Hematopoietic multipotent progenitor cell treated with erythropoietin and hydrocortisone succinate and interleukin-3 and kit ligand, for 8 days (in vitro differentiated cells): ENCODE measurements at places on chromosomes 11 and 22.

GRCh38 chr22:40580631-40581030 is 55.9 kb downstream of the MRTFA start:
- DNase-seq, result no peak

- DNase-seq, result no peak
Measured at GRCh38 chr11:68891351-68891948, 12.2 kb downstream of the MRPL21 start.

GRCh38 chr22:22378446-22379415 is 129.8 kb downstream of the ZNF280B start:
- no peak for DNase-seq

GRCh38 chr11:70495351-70496310 is 97.3 kb downstream of the CTTN start:
- DNase-seq, result no peak

DNA sequence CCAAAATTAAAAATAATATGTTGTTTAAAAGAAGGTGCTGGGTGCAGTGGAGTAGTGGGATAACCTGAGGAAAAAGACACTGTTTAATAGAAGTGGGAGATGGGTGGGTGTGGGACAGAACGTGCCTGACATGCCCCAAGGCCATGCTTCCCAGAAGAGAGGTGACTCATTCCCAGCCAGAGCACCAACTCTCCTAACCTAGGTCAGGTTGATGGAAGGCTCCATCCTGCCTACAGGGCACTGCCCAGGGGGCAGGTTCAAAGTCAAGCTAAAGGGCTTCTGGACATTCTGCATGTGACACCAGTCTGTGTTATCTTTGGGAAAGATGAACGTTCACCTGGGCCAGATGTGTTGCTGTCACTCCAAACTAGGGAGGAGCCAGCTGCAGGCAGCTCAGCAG is 453.1 kb downstream of the SOX6 start:
- DNase-seq, result no peak

DNA sequence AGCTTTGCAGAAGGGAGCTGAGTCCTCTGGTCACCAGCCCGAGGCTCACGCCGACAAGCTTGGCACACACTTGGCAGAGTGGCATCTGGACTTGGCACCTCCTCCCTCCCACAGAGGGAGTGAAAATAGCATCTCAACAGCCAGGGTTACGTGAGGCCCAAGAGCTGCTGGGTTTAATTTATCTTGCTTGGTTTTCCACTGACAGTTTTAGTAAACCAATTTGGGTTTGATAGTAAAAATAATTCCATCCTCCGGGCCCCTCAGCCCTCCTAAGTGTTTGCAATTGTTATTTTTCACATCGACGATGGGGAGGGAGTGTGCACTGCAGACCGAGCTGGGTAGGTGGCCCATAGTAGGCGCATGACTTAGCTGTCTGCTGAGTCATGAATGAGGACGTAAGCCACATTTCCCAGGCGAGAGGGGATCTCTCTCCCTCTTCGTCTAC is 107.6 kb upstream of the ASPHD2 start:
- no peak for DNase-seq

- no peak for DNase-seq
Measured at GRCh38 chr22:25077964-25078363, 121.7 kb upstream of the CRYBB3 start.
